ENCODE measurements at places on chromosomes 7 and 10.

DNA sequence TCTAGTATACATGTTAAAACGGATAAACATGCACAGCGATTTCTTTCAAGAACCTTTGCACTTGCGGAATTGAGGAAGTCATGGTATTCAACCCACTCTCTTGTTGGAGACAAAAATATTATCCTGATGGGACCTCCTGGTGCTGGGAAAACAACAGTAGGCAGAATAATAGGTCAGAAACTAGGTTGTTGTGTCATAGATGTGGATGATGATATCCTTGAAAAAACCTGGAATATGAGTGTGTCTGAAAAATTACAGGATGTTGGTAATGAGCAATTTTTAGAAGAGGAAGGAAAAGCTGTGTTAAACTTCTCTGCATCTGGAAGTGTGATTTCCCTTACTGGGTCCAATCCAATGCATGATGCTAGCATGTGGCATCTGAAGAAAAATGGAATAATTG lies 6.9 kb downstream of the THNSL1 start:
- DNase-seq = no peak

GRCh38 chr10:17125206-17125893 lies 4.3 kb downstream of the CUBN start:
- DNase-seq = no peak

DNA sequence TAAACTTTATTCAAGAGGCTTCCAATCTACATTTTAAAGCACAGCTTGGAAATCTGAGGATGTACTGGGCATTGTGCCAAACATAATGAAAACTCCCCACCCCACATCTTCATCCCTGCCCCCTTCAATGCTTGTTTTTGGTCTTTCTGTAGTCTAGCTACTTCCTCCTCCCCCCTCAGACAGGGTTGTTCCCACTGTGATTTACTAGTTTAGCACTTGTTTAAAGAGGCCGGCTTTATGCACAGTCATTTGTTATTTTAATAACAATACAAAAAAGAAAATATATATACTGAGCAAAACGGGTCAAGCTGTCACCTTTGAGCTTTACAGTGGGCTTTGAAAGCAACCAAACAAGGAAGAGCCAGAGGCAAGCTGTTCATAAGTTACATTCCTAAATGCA lies 132.6 kb downstream of the CHRM2 start:
- DNase-seq = no peak

GRCh38 chr10:110694820-110695538 lies 50.8 kb downstream of the RBM20 start:
- no peak for DNase-seq

DNA sequence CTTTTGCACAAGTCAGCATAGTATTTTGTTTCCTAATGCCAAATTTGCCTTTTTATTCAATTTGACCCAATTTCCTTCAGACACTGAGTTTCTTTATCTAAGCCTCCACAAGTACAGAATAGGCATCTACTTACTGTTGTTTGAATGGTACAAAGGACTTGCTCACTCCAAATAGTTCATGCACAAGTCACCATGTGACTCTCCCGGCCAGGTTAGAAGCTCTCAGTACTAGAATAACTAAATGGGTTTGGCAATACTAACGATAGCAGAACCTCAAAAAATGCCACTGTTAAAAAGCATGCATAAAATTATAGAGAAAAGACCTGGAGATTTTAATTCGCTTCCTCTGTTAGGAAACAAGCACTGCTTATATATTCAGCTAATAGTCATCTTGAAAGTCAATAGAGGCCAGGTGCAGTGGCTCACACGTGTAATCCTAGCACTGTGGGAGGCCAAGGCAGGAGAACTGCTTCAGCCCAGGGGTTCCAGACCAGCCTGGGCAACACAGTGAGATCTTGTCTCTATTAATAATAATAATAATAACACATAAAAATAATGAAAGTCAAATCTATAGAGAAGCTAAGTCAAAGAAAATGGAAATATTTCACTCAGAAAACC lies 335.8 kb upstream of the MBL2 start:
- DNase-seq = no peak

DNA sequence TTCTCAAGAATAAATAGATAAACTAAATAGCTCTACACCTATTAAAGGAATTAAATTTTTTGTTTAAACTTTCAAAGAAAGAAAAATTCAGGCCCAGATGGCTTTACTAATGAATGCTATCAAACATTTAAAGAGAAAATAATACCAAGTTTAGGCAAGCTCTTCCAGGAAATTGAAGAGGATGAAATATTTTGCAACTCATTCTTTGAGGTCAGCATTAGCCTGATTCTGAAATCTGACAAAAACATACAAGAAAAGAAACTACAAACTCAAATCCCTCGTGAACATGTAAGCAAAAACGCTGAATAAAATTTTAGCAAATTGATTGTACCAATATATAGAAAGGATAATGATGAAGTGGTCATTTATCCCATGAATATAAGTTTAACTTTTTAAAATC lies 93.4 kb downstream of the RTKN2 start:
- DNase-seq = no peak

- no peak for DNase-seq
Observed at GRCh38 chr10:15361131-15361530, 10.0 kb downstream of the FAM171A1 start.

- no peak for DNase-seq
Observed at GRCh38 chr10:123348691-123349572, 194.7 kb downstream of the BUB3 start.

GRCh38 chr10:35300063-35300699 lies 36.1 kb upstream of the CCNY start:
- DNase-seq = peak; percentile 1

DNA sequence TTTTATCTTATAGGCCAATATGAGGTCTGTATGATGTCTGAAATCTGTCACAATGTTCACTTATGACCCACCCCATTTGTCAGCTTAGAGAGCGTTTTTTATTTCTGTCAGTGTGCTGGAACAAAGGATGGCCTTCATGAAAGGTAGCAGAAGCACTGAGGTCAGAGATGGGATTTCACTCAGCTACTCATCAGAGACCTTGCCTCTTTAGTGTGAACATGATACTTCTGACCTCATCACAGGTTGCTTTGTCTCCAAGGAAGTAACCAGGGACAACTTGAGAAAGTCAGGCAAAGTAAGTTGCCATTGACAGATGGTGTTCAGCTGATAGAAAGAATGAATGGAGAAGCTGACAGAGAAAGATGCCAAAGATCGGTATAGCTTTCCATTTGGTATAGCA lies 16.3 kb downstream of the YAE1 start:
- no peak for DNase-seq

All from stimulated activated CD8-positive, alpha-beta memory T cell treated with anti-CD3 and anti-CD28 coated beads, Interleukin-4, amount 100 ng/mL, for 4 hours (primary cell).